Stimulated activated CD8-positive, alpha-beta memory T cell treated with anti-CD3 and anti-CD28 coated beads, Interleukin-4, amount 100 ng/mL, for 1 hour (primary cell): ENCODE measurements at places on chromosomes 16 and 17.

DNA sequence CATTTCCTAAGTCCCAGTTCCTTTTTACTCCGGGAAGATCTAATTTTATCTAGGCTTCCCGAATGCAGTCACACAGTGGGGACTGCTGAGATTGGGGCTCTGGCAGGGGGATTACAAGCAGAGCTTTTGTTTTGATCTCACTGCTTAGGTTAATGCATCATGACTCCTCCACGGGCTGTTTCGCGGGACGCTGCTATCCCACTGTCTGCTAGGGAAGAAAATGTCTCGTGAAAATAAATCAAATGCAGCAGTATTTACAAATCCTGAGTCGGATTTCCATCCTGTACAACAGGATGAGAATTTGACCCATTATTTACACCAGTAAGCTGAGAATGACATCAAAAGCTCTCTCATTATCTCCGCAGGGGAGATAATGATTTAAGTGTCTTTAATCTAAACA, 83.8 kb downstream of the CDH11 start:
- no peak for DNase-seq

DNA sequence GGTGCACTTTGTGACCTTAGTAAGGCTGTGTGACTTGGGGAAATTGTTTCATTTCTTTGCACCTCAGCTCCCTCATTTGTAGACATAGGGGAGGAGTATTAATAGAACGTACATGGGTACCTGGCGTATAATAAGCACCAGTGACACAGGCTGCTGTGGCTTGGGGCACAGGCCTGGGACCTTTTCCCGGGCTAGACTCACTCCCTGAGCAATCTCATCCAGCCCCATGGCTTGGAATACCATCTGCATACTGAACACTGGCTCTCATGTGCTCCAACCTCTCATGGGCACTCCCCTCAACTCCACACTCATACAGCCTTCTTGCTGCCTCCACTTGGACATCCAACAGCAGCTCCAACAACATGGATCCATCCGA, 41.0 kb upstream of the MRPS23 start:
- DNase-seq, result no peak

- DNase-seq, result no peak
Observed at GRCh38 chr16:17557949-17558348, 87.2 kb upstream of the XYLT1 start.

DNA sequence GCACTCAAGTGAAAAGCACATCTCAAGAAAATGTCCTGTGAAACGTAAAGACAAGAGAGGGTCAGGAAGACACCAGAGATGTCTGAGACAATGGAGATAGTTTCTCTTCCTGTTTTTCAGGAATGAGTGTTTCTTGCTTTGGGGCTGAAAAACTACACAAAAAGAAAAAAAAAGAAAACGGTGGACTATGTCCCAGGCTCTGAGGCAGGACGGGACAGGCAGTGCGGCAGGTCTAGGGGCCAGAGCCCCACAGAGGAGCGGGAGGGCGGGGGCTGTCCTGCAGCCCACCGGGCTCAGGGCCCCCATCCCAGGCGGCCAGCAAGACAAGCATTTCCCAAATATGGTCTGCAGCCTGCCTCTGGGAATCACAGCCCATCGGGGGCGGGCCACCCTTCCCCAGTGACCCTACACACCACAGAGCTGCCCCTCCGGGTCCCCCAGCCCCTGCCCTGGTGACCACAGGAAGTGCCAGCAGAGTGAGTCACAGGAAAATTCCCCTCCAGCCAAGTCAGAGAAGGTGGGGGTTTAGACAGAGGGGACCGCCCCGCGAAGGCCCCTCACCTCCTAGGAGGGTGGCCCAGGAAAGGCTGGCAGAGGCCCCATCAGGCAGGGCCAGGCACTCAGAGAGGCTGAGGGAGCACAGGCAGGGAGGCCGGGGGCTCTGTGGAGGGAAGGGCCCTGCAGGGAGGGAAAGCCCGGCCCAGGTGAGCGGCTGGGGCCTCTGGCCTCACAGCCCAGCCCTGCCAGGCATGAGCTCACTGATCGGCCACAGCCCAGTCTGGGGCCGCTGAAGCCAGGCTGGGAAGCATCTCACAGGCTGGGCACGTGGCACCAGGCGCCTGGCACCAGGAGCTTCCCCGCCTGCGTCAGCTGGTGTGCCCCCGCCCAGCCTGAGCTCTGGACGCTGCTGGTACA, 6.3 kb downstream of the BCAR1 start:
- no peak for DNase-seq
